Neuronal stem cell (in vitro differentiated cells): ENCODE measurements at places on chromosomes 7 and 10.

DNA sequence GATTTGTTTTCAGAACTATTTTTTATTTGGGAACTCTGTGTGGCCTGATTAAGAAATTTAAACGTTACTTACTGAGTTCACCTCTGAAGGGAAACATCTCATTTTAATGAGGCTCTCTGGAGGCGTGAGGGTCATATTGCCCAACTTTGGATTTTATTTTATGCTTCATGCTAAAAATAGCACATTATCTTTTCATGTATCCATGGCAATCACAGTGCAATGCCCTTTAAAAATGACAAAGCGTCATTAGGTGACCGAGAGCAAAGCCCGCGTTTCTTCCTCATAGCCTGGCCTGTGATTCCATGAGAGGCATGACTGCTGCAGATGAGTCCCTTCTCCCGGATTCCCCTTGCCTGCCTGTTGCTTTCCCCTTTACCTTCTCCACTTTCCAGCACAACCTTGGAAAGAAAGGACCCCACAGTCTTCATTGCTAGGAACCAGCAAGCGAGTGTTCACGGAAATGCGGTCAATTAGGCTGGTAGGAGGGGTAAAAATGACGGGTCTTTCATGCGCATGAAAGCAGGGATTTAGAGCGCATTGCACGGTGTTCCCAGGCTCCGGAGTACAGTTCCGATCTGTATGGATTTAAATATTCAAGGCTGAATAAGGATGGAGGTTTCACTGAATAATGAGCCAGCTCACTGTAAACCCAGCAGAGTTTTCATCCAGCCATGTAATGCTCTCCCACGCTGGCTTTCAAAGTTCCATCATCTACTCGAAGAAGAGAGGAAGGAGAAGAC is 98.2 kb upstream of the PITRM1 start:
- H3K27ac ChIP-seq, result no peak overlapping the region
- DNase-seq, result no peak
- H3K36me3 ChIP-seq, result no peaks in the 10 kb centered on the region
- no peak overlapping the region for H3K4me3 ChIP-seq
- H3K4me1 ChIP-seq, result peaks cover 38% of the 10 kb centered on the region
- no peaks in the 10 kb centered on the region for H3K27me3 ChIP-seq

DNA sequence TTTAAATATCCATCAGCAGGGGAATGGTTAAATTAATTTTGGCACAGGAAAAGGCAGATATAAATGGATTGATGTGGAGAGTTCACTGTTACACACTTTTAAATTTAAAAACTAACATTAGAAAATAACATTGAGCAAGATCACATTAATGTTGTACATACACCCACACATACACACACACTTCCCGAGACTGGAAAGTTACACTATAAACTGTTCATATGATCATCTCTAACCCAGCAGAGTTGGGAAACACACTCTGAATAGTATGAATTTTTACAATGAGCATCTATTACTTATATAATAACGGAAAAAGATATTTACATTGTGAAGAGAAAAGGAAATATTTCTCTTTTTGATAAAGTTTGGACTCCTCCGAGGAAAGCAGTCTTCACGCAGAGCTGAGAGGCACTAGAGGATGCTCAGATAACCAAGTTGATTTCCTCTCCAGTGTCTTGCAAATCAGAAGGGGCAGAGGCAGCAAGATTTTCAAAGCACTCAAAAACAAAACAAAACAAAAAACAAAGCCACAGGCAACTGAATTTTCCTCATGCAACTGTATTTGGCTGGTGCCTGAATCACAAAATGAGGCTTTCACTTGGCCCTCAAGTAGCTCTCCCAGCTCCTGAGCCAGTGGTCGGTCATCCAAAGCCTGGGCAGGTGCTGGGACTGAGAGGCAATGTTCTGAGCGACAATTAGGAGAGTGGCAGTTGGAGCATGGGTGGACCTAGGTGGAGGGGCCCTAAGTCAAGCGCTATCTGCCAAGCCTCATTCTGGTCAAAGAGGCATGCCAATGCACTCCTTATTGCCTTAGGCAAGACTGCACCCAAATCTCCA is 10.5 kb upstream of the GATAD1 start:
- H3K4me3 ChIP-seq, result no peak overlapping the region
- no peaks in the 10 kb centered on the region for H3K36me3 ChIP-seq
- no peaks in the 10 kb centered on the region for H3K4me1 ChIP-seq
- no peak overlapping the region for H3K27ac ChIP-seq
- no peaks in the 10 kb centered on the region for H3K27me3 ChIP-seq
- DNase-seq, result no peak

DNA sequence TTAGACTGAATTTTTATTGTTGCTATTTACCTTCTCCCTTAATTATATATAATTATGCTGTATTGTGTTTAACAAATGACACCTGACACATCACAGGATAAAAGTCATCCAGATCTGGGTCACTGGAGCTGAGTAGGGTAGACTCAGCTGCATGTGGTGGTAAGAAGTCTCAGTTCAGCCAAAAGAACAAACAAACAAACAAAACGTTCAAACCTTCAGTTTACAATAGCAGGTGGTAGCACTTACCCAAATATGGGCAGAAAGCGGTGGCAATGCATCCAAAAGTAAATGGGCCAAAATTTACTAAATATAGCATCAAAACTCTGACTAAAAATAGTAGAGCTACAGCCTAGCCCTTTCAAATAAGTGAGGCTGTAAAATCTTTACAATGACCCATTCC is 42.2 kb downstream of the ZWINT start:
- H3K4me1 ChIP-seq, result no peaks in the 10 kb centered on the region
- no peak overlapping the region for H3K4me3 ChIP-seq
- DNase-seq, result no peak
- no peak overlapping the region for H3K27ac ChIP-seq

GRCh38 chr7:117685795-117686194 is 187.4 kb downstream of the CTTNBP2 start:
- peaks cover 12% of the 10 kb centered on the region for H3K4me1 ChIP-seq
- no peaks in the 10 kb centered on the region for H3K27me3 ChIP-seq
- H3K27ac ChIP-seq, result no peak overlapping the region
- no peaks in the 10 kb centered on the region for H3K36me3 ChIP-seq
- DNase-seq, result no peak

DNA sequence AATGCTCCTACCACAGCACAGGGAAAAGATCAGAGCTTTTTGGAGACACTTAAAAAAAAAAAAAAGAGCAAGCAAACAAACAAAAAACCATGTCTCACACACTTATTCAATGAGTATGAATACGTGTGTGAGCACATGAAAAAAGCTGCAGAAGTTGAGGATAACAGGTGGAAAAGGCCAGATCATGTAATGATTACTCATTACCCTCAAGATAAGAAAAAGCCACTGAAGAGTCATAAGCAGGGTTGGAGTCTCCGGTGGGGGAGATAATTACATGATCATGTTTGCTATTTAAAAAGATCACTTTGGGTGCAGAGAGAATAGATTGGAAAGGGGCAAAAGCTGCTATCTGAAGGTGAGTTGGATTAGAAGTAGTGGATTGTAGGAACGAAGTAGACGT is 77.0 kb downstream of the POU6F2 start:
- DNase-seq, result no peak
- H3K4me3 ChIP-seq, result no peak overlapping the region
- no peaks in the 10 kb centered on the region for H3K36me3 ChIP-seq

- no peaks in the 10 kb centered on the region for H3K36me3 ChIP-seq
- peaks cover 3% of the 10 kb centered on the region for H3K27me3 ChIP-seq
- no peak overlapping the region for H3K4me3 ChIP-seq
- H3K27ac ChIP-seq, result no peak overlapping the region
Measured at GRCh38 chr10:86267286-86268195, 99.1 kb downstream of the GRID1 start.

GRCh38 chr10:79072994-79073645 is 4.4 kb downstream of the ZMIZ1 start:
- H3K4me3 ChIP-seq, result no peak overlapping the region
- H3K36me3 ChIP-seq, result peaks cover 2% of the 10 kb centered on the region
- H3K4me1 ChIP-seq, result peaks cover 44% of the 10 kb centered on the region
- no peak for DNase-seq
- H3K27me3 ChIP-seq, result no peaks in the 10 kb centered on the region

- no peaks in the 10 kb centered on the region for H3K27me3 ChIP-seq
- H3K36me3 ChIP-seq, result no peaks in the 10 kb centered on the region
- H3K4me3 ChIP-seq, result no peak overlapping the region
- H3K4me1 ChIP-seq, result no peaks in the 10 kb centered on the region
Measured at GRCh38 chr7:78543976-78544375, 745.4 kb downstream of the PHTF2 start.

GRCh38 chr7:84513061-84513460 is 318.5 kb upstream of the SEMA3A start:
- no peaks in the 10 kb centered on the region for H3K36me3 ChIP-seq
- peaks cover 2% of the 10 kb centered on the region for H3K4me1 ChIP-seq
- DNase-seq, result no peak
- H3K27me3 ChIP-seq, result no peaks in the 10 kb centered on the region

GRCh38 chr7:32559480-32559879 is 64.2 kb downstream of the AVL9 start:
- H3K4me3 ChIP-seq, result no peak overlapping the region
- peaks cover 76% of the 10 kb centered on the region for H3K36me3 ChIP-seq
- H3K4me1 ChIP-seq, result no peaks in the 10 kb centered on the region
- no peaks in the 10 kb centered on the region for H3K27me3 ChIP-seq
- DNase-seq, result no peak

DNA sequence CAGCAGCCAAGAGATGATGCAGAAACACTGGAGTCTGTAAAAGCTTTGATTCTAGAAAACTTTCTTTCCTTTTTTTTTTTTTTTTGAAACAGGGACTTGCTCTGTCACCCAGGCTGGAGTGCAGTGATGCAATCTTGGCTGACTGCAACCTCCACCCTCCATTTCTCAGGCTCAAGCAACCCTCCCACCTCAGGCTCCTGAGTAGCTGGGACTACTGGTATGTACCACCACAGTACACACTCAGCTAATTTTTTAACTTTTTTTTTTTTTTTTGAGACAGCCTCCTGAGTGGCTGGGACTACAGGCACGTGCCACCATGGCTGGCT is 17.0 kb upstream of the BAG3 start:
- no peak for DNase-seq
- no peaks in the 10 kb centered on the region for H3K4me1 ChIP-seq
- no peak overlapping the region for H3K27ac ChIP-seq
- no peak overlapping the region for H3K4me3 ChIP-seq

- H3K27me3 ChIP-seq, result no peaks in the 10 kb centered on the region
- no peak overlapping the region for H3K4me3 ChIP-seq
- H3K27ac ChIP-seq, result no peak overlapping the region
- H3K4me1 ChIP-seq, result no peaks in the 10 kb centered on the region
Measured at GRCh38 chr7:139124084-139124914, 14.8 kb upstream of the ZC3HAV1 start.

DNA sequence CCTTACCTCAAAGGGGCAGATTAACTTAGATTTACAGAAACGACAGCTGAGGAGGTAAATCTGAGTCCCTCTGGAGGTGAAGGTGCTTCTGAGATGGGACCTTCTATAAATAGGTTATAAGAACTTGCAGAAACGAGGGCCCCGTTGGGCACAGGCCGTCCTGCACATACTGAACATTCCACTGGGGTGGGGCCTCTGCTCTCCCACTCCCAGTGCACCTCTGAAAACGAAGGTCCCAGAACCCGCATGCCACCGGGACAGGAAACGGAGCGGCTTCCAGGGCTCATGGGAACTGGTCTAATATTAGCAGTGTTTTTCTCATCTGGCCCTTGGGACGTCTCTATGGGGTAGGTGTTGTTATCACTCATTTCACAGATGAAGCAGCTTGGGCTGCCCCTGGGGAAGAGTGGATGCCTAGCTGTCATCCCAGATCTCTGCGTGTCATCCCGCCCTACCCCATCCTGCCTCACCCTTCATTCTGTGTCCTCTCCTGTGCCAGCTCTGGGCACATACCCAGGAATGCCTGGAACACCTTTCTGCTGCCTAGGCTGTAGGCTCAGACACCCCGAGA is 19.6 kb downstream of the C10orf62 start:
- no peak overlapping the region for H3K27ac ChIP-seq
- peaks cover 1% of the 10 kb centered on the region for H3K4me1 ChIP-seq
- H3K27me3 ChIP-seq, result no peaks in the 10 kb centered on the region
- no peak for DNase-seq

DNA sequence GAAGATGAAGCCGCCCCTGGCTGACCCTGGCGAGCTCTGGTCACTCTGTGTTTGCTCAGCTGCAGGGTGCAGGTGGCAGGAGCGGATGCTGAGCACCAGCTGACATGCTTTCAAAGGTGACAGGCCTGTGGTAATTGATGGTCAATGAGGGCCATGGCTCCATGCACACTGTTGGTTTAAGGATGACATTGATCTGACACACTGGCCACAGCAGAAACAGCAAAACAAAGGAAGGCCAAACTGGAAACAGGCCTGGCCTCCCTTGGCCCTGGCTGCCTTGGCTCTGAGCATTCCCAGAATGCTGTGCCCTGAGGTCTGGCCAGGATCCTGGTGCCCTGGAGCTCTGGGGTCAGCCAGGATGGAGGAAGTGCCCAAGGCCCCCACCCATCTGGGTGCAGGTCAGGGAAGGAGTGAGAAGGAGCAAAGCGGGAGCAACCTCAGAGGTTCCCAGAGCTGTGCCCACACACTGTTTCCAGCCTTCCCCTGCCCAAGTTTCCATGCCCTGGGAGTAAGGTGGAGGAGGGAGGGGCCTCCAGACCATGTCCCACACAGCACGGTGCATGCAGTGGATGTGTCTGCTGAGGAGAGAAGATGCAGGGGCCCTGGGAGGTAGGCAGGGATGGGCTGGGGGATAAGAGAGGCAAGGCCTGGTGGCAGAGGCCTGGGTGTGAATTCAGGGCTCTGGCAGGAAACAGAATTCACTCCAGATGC is 302.2 kb downstream of the RPS24 start:
- no peak for DNase-seq
- peaks cover 21% of the 10 kb centered on the region for H3K4me1 ChIP-seq
- H3K4me3 ChIP-seq, result no peak overlapping the region
- no peaks in the 10 kb centered on the region for H3K27me3 ChIP-seq
- no peaks in the 10 kb centered on the region for H3K36me3 ChIP-seq

GRCh38 chr10:132476146-132477065 is 61.2 kb upstream of the INPP5A start:
- no peak for DNase-seq
- no peaks in the 10 kb centered on the region for H3K36me3 ChIP-seq
- H3K4me3 ChIP-seq, result no peak overlapping the region
- peaks cover 14% of the 10 kb centered on the region for H3K4me1 ChIP-seq

DNA sequence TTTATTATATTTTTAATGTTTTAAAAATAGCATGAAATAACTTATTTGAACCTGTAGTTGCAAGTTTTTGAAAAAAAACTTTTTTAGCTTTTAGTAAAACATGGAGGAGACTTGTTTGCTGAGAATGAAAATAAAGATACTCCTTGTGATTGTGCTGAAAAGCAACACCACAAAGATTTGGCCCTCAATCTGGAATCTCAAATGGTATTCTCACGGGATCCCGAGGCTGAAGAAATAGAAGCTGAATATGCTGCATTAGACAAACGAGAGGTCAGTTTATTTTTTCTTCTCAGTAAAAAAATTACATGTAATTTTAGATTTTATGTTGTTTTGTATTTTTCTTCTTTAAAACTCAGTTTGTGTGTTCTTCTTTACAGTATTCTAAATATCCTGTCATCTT is 73.5 kb downstream of the ANKIB1 start:
- no peaks in the 10 kb centered on the region for H3K36me3 ChIP-seq
- H3K27me3 ChIP-seq, result no peaks in the 10 kb centered on the region
- H3K4me1 ChIP-seq, result no peaks in the 10 kb centered on the region

- H3K27ac ChIP-seq, result no peak overlapping the region
- no peak for DNase-seq
- no peaks in the 10 kb centered on the region for H3K27me3 ChIP-seq
- no peaks in the 10 kb centered on the region for H3K4me1 ChIP-seq
- no peak overlapping the region for H3K4me3 ChIP-seq
Measured at GRCh38 chr7:40470817-40471216, 336.0 kb downstream of the SUGCT start.
